Central memory CD4-positive, alpha-beta T cell (primary cell): ENCODE measurements at places on chromosomes 11 and 22.

DNA sequence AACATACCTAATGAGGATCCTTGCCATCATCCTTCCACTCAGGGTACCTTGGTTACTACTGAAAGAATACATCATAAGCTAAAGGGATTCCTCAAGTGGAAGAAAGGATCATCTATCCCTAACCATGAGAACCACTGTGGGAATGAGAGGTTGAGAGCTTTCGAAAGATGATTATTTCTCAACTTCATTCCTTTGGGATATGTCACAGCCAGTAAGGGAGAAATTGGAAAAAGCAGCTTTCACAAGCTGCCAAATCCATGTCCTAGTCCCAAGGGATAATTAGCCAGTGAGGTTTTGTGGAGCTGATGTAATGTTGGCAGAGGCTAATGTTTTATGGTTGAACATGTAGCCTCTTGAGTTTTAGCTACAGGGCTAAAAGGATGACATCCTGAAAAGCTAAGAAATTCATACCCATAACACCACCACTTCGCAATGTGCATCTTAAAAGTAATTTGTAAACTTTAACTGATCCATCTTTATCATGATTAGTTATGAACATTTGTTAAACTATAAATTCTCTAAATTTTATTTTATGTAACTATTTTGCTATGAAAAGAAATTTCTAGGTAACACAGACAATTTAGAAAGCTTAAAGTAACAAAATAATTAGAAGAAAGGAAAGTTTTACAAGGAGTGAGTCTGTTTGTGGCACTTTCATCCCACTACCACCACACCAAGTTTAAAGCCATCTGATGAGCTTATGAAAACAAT, 123.9 kb downstream of the MRTFA start:
- no peak for DNase-seq

- no peak for DNase-seq
These were observed 22.2 kb downstream of the MYBPC3 start for GRCh38 chr11:47329987-47330931.

- DNase-seq: no peak
These were observed 67.6 kb upstream of the AMPD3 start for GRCh38 chr11:10387206-10388083.

GRCh38 chr11:133323354-133323753, 208.9 kb downstream of the OPCML start:
- no peak for DNase-seq

DNA sequence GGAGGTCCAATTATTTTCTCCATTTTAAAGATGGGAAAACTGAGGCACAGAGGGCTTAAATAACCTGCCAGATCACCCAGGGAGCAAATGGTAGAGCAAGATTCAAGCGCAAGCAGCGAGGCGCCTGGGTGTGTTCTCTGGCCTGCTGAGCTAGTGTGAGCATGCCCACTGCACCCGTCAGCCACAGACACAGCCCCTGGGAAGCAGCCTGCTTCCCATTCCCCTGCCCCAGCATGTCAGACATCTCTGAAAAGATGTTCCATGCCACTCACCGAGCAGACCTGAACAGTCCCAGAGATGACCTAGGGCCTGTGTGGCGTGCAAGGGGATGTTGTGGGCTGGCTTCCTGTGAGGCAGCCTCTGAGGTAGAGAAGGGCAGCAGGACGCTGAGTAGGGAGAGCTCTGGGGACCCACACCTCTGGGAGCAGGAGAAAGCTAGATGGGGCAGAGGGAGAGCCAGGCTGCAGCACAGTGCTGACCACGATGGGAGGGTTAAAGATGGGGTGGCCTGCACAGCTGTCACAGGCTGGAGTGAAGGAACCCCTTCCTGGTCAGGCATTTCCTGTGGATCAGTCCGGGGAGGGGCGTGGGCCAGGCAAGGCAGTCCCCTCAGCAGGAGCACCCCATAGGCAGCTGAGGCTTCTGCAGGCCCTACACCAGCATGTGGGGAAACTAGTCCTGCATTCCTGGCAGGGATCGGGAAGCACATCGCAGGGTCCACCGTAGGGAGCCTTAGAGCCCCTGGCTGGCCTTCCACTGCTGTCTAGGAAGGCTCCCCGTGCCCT, 101.4 kb downstream of the GALNT18 start:
- DNase-seq: no peak

- DNase-seq: no peak
These were observed 48.3 kb downstream of the KREMEN1 start for GRCh38 chr22:29121124-29121523.

DNA sequence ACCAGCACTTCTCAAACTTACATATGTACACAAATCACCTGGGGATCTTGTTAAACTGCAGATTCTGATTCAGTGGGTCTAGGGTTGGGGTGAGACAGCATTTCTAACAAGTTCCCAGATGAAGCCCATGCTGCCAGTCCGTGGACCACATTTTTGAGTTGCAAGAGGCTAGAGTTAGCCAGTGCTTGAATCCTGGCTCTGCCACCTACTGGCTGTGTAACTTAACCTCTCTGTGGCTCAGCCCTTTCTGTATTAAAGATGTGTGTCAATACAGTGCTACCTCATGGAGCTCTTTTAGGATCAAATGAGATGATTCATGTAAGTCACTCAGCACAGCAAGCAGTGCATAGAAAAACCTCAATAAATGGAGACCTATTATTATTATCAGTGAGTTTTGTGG, 90.2 kb upstream of the ISX start:
- DNase-seq: no peak

DNA sequence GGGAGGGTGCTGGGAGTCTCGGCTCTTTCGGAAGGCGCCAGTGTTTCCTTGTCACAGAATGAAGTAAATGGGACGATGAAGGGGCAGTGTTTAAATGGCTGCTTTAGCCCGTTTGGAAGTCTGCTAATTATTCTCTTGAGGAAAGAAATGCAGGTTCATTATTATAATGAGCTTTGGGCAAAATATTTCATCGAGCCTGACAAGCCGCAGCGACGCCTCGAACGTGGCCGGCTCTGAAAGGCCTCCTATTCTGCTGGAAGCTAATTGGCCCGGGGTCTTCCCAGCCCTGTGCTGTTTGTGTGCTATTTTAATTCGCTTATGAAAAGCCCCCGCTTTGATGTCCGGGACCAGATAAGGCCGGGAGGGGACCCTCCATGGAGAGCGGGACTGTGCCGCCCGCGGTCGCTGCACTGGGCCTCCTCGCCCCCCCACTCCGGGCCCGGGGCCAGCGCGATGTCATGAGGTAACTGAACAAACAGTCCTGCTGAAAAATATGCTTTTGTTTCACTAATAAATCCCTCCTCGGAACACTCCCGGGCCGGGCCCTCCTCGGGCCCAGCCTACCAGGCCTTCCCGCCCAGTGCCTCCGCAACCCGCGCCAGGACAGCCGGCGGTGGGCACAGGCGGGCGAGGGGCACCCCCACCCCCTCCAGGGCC, 78.4 kb downstream of the CDKN1C start:
- no peak for DNase-seq
